ENCODE measurements at places on chromosomes 6 and 20.

DNA sequence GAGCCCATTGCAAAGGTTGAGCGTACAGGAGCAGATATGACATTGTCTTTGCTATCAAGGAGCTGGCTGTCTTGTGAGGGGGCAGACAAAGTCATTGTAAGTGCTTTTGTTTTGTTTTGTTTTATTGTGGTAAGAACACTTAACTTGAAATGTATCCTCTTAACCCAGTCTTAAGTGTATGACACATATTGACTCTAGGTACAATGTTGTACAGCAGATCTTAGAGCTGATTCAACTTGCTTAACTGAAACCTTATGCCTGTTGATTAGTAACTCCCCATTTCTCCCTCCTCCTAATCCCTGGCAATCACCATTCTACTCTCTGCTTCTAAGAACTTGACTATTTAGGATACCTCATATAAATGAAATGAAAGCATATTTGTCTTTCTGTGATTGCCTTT is 429.0 kb downstream of the BMP2 start:
- DNase-seq, result no peak

GRCh38 chr20:17832236-17832915 is 132.6 kb downstream of the BANF2 start:
- DNase-seq, result no peak

DNA sequence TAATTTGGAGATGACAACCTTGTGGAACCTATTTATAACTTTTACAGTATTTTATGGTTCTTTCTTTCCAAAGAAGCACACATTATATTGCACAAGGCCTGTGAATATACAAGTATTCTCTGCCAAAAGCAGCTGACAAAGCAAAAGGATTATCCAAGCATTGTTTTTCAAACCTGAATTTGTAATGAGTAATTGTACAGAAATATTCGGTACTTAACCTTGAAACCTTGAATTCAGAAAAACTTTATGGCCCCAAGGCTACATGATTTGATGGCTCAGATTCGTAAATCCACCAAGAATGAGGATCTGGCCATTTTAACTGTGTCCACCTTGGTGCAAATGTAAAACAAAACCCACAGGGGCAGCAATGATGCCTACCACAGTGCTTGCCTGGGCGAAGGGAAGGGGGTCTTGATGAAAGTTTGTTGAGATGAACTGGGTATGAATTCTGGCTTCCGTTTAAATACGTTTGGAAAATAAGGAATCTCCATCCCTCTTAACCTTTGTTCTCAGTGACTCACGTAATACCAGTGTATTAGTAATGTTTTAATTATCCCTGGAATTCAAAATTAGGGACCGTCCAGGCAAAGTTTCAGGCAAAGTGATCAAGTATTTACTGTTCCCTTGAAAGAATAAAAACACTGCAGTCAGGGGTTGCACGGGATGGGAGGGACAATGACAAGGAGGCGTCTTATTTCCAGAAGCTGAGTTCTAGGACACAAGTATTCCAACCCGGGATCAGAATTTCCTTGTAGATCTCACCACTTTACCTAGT is 2.7 kb upstream of the RBM24 start:
- no peak for DNase-seq

- DNase-seq, result no peak
Observed at GRCh38 chr6:29611426-29611825, 21.6 kb downstream of the GABBR1 start.

DNA sequence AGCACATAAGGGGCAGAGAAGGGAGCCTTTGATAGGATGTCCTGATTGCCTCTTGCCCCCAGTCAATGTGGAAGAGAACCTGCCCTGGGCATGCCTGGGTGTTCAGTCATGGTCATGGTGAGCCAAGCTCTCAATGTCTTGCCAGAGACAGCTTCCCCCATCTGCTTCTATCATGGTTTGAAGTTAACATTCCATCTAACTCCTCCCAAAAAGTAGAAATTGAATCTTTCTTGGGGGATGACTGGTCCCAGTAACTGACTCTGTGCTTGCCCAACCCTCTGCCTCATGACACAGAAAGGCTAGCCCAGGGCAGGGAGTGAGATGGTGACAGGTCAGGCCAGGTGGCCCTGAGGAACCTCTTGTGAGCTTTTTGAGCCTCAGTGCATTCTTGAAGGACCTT is 60.1 kb downstream of the ADTRP start:
- no peak for DNase-seq

GRCh38 chr6:99152347-99152643 is 197.2 kb downstream of the FAXC start:
- no peak for DNase-seq

DNA sequence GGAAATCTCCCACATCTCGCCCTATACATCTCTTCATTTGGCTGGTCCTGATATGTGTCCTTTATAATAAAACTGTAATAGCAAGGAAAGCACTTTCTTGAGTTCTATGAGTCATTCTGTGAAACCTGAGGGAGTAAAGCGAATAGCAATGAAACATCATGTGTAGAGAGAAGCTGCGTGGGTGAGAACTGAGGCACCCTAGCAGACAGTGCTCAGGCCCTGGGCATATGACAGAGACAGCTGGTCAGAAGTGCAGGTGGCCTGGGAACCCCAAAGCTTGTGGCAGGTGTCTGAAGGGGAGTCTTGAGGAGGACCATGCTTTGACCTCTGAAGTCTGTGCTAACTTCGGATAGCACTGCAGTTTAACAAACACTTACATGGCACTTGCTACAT is 1.3 kb upstream of the BLOC1S5 start:
- DNase-seq, result no peak

DNA sequence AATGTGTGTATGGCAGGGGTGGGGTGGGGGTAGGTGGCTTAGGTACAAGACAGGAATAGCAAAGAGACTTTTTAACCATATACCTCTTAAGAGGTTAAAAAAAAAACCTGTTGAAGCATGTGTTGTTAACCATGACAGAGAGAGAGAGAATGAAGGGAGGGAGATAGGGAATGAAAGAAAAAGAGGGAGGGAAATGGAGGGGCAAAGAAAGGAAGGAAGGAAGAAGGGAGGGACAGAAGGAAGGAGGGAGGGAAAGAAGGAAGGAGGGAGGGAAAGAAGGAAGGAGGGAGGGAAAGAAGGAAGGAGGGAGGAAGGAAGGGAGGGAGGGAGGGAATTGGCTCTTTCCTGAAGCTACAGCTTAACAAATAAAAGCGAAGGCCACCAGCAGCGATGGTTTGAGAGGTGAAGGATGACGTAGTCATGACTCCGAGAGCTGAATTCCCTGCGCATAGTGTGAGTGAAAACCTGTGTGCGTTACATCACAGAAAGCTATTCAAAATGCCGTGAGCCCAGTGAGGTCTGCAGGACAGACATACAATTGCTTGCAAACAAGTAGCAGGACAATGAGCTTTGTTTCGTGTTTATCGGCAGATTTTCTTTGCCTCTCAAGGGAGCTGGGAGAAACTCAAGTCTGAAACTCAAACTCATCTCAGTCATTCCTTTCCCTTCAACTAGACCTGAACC is 88.6 kb upstream of the NEDD9 start:
- no peak for DNase-seq

- DNase-seq, result no peak
Observed at GRCh38 chr20:62258499-62259293, 20.4 kb downstream of the OSBPL2 start.

DNA sequence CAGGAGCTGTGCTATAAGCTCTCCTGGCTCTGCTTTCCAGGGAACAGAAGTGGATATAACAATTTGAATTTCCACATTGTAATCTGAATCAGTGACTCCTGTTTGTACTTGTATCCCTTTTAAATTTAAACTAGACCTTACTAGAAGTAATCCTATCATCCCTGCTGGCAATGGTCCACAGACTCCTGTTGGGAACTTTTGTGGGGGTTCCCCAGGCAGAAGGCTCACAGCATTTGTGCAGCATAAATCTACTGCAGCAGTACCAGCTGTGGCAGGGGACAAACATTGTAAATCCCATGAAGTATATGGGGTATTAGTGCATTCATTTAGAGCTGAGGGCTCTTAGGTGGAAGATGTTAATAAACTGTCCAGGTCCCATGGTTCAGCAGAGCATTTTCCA is 12.0 kb upstream of the PDCD2 start:
- no peak for DNase-seq

DNA sequence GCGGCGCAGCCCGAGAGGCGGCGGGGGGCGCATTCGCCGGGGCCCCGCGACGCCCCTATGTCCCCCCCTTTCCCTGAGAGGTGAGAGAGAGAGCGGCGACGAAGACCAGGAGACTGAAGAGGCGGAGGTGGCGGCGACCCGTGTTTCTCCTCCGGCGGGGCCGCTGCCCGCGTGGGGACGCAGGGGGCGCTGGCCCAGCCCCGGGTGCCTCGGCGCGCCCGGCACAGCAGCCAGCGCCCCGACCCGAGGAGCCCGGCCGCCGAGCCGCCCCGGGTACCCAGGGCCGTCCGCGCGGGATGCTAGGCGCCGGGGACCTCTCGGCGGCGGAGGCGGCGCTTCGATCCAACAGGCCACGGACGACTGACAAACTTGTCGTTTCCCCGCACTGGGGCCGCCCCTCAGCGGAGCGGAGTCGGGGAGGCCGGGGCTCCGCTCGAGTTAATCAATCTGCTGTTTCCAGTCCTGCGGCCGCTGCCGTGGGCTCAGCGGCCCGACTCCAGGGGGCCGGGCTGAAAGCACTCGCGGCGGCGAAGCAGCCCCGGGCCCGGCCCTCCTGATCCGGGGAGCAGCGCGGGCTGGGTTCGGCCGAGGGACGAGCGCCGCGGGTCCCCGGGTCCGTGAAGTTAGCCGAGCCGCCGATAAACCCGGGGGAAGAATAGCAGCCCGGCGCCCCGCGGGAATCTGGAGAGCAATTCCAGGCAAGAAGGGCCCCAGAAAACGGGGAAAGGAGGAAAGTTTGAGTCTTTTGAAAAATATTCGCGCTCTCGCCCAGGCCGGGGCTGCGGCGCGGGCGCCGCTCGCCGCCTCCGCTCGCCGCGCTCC is 631 bp downstream of the MDGA1 start:
- DNase-seq, result no peak

GRCh38 chr6:43477235-43478007 is at the start of gene TJAP1:
Gene TJAP1, plus strand, starts transcription at chr6:43477570. Its CDS starts 21,432 bp downstream, at chr6:43499002.
- DNase-seq, result peak; percentile 75

DNA sequence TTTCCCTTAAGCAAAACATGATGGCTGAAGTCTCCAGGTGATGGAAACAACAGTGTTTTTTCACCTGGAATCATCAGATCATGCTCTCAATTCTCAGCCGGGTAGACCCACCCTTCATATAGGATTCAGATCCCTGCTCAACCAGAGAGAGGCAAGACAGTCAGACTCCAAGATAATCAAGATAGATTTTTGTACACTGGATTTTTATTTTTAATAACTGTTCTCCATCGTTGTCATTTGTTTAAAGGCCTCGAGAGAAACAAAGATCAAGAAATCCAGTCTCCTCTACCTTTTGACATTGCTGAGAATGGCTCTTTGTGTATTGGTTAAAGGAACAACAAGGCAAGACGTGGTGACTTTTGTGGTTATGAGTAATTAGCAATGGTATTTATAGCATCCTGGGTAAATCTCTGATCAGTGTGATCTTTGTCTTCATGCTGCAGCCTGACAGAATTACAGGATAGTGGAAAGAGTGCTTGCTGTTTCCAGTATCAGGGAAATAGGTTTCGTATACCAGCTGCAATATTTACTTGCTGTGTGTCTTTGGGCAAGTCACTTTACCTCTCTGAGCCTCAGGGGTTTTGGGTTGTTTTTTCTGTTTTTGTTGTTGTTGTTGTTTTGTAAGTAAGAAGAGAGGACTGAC is 29.9 kb downstream of the ID4 start:
- DNase-seq, result no peak

- DNase-seq, result no peak
Observed at GRCh38 chr6:129623008-129623732, 86.8 kb downstream of the ARHGAP18 start.

DNA sequence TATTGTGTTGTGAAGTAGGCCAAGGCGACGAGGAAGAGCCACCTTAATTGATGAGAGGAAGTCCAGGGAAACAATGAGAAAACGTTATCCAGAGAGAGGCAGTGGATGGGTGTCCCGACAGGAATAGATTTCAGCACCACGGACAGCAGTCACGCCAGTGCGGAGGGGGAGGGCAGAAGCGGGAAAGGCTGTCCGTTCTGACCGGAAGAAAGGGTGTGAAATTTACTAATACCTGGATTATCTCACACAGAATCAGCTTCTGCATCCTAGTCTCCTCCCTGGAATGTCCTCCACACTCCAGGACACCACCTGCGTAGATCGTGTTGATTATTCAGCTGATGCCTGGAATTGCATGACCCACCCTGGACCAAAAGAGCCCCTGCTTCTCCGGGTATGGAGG is 7.4 kb upstream of the BPIFA3 start:
- no peak for DNase-seq

DNA sequence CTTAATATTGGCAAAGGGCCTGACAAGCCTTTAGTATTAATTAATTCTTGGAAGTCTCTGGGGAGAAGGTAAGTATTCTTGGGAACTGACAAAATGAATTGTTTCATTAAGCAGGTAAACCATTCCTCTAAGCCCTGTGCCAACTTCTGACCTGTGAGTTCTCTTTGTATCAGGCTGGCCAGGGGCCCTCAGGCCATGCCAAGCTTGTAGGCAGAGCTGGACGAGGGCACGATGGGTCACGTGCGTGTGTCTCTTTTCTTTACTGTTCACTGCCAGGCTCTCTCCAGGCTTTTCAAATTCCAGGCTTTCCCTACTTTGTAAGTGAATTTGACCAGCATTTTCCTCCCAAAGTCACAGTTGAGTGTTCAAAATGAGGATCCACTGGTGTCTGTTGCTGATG is 112.4 kb downstream of the NRN1 start:
- no peak for DNase-seq

DNA sequence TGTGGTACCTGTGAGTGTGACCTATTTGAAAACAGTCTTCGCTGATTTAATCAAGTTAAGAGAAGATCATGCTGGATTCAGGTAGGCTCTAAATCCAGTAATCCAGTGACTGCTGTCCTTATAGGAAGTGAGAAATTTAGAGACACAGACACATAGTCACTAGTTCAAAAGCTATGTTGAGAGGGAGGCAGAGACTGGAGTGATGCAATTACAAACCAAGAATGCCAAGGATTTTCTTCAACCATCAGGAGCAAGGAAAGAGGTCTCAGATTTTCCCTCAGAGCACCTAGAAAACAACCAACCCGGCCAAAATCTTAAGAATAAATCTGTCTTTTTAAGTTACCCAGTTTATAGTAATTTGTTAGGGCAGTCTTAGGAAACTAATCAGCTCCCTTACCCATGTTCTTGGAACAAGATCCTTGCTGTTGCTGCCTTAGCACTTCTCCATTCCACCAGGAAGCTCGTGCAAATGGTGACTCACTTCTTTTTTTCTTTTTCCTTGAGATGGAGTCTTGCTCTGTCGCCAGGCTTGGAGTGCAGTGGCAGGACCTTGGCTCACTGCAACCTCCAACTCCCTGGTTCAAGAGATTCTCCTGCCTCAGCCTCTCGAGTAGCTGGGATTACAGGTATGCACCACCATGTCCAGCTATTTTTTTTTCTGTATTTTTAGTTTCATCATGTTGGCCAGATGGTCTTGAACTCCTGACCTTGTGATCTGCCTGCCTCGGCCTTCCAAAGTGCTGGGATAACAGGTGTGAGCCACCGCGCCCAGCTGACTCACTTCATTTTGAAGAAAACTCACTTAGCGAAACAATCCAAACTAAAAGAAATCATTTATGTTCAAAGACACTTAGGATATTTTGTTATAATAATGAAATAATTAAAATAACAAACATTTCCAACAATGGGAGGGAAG is 34.4 kb upstream of the ZNF184 start:
- no peak for DNase-seq
